ENCODE measurements at places on chromosomes 16 and 17.

GRCh38 chr17:76076765-76077583, 2.0 kb upstream of the ZACN start:
- peak; percentile 66 for DNase-seq

- DNase-seq = no peak
These were observed 27.6 kb upstream of the C1QTNF8 start for GRCh38 chr16:1123525-1124230.

DNA sequence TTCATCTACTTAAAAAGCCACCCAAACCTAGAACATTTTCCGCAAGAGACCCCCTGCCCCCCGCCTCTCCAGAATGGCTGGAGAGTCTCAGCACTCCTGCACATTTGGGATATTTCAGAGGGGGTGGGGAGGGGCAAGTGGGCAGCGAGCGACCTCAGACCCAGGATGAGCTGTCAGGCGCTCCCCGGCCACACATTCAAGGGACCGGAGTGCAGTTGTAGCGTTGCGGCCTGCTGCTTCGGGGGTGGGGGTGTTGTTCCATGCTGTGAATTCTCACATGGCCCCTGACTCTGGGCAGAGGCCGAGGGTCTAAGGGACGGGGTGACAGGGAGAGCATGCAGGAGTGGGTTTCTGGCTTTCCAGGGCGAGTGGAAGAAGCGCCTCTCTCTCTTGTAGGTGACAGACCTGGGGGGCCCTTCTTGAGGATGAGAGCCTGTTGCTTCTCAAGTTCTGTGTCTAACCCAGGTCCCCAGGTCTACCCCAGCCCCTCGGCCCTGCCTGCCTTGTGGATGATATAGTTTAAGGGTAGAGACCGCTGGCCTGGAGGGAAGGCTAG, 231.2 kb downstream of the SEC14L1 start:
- DNase-seq = no peak

- DNase-seq = no peak
These were observed 24.9 kb downstream of the CDRT15 start for GRCh38 chr17:14211801-14212200.

- no peak for DNase-seq
These were observed 19.6 kb downstream of the PIK3R6 start for GRCh38 chr17:8847891-8848290.

DNA sequence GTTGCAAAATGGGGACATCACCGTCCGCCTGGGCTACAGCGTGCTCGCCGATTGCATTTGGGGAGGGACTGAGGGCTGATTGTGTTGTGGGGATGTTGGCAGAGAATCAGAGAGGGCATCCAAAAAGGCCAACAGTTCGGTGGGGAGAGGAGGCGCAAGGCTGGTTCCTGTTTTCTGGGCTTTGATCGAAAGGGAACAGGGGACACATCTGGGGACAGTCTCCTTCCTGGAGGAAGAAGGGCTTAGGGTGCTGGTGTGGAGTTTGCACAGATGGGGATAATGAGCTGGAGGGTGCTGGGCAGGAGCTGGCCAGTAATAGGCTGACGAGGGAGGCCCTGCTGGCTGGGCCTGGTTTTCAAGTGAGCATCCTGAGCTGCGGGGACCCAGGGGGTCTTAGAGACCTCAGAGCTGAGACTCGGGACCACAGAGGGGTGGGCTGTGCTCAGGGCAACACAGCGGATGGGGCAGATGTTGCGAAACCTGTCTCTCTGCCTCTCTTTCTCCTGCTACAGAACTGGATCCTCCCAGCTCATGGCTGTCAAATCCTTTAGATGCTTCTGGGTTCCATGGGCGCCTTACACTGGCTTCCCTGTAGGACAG, 288.7 kb downstream of the SEC14L1 start:
- no peak for DNase-seq

- DNase-seq = no peak
These were observed 19.2 kb upstream of the USP22 start for GRCh38 chr17:21061971-21062526.

DNA sequence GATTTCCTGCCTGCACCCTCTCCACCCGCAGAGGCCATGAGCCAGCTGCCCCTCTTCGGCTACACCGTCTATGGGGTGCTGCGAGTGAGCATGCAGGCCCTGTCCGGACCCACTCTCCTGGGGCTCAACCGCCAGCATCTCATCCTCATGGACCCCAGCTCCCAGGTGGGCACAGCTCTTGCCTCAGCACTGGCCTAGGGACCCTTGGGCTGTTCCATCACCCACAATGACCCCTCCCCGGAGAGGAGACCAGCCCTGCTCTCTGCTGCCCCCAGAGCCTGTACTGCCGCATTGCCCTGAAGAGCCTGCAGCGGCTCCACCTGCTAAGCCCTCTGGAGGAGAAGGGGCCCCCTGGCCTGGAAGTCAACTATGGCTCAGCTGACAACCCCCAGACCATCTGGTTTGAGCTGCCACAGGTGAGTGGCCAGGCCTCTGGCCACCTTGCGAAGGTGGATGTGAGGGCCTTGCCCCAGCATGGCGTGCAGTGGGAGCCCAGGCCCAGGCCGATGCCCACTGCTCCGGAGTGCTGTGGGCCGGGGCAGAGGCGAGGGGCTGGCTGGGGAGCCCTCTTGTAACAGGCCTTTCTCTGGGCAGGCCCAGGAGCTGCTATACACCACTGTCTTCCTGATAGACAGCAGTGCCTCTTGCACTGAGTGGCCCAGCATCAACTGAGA, 7.3 kb upstream of the SMIM5 start:
- peak; percentile 50 for DNase-seq

GRCh38 chr16:85061566-85061965, 34.0 kb downstream of the KIAA0513 start:
- no peak for DNase-seq

DNA sequence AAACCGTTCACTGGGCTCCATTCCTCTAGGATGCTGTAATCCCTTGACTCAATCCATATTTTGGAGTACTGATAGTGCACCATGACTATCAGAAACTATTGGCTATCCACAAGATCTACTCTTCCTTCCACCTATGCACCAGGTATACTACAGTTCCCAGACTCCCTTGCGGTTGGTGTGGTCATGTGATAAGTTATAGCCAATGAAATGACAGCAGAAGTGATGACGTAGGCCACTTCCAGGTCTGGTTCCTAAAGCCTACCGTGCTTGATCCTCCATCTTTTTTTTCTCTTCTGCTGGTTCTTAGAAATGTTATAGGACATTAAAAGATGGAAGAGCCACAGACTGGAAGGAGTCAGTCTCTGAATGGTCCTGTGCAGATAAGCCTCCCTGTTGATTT, 278.8 kb upstream of the C16orf82 start:
- DNase-seq = no peak

GRCh38 chr17:45298546-45299285, 18.1 kb downstream of the MAP3K14 start:
- DNase-seq = no peak

GRCh38 chr16:30551781-30552180, 6.4 kb downstream of the ZNF764 start:
- peak; percentile 72 for DNase-seq

- peak; percentile 79 for DNase-seq
These were observed 33.4 kb downstream of the CDK5R1 start for GRCh38 chr17:32520104-32520701.

DNA sequence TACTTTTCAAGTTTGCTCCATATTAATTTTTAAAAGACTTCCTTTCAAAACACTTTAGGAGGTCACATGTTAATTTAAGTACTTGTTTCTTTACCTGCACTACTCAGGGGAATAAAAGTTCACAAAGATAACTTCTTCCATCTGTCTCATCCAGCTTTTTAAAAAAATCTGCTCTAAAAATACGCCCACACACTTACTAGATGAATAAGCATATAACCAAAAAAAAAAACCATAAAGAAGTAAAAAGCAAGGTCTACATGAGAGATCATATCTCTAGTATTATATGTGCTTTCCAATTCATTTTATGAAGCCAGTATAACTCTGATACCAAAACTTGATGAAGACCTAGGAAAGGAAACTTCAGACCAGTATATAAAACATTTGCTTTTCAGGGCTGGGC, 17.2 kb downstream of the SKAP1 start:
- DNase-seq = no peak

DNA sequence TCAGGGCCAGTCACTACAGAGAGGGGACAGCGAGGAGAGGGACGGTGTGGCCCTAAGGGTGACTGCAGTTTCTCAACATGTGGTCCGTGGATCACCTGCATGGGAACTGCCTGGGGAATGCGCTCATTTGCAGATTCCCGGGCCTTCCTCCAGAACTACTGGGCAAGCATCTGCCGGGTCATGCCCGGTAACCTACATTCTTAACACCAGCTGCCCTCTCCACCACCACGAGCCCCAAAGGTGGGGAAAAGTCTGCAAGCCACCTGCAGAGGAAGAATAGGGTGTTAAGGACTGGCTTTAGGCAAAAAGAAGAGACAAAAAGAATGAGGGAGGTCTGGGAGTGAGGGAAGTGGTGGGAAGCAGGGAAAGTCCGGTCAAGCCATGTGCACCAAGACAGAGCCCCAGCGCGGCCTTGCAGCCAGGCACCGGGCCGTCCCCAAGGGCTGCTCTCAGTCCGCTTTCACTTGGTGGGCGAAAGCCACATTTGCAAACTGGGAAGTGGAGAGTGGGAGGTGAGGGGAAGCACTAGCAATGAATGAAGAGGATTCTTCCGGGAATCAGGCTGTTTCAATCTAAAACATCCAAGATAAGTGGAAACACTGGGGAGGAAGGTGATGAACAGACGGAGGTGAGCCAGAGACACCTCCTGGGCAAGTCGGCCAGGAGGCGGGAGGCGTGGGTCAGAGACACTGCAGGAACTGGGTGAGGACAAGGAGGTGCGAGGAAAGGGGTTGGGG, 70.3 kb downstream of the N4BP1 start:
- DNase-seq = no peak

- DNase-seq = no peak
These were observed 57.2 kb downstream of the ERCC4 start for GRCh38 chr16:13977177-13977576.

DNA sequence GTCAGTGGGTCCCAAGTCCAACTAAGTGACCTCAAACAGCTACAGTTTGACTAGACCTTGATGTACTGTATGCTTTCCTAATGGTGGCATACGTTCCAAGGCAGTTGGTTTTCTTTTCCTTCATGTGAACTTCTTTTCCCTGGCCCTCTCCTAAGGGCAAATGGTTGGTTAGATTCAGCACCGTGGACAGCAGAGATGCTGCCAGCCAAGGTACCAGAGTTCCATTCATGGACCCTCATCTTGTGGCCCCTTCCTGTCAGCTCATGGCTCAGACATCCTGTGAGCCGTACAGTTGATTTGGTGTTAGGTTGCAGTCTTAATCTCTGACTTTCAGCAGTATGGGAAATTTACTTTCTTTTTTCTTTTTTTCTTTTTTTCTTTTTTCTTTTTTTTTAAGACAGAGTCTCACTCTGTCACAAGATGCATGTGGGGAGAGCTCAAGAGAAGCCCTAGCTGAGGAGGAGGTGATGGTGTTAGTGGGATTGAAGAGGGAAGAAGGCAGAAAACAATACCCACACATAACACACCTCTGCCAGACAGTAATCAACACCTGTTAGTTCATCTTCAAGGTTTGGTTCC, 122.4 kb downstream of the USP31 start:
- DNase-seq = no peak

- no peak for DNase-seq
These were observed 171.7 kb downstream of the ABCC12 start for GRCh38 chr16:47983999-47984580.

DNA sequence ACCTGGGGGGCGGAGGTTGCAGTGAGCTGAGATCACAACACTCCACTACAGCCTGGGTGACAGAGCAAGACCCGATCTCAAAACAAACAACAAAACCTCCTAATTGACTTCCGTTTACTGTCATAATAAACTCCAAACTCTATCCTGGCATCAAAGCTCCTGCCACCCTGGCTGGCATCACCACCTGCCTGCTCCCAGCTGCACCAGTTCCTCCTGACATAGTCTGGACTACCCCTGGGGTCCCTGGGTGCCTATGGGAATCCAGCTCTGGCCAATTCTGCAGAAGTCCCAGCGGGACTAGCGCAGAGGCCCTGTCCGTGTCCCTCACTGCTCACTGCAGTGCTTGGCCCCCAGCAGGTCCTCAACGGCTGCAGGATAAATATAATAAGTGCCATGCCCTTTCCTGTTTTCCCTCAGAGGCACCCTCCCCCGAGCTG, 723 bp downstream of the NTHL1 start:
- no peak for DNase-seq

- no peak for DNase-seq
These were observed 268.3 kb downstream of the ABCC12 start for GRCh38 chr16:47887496-47887895.

DNA sequence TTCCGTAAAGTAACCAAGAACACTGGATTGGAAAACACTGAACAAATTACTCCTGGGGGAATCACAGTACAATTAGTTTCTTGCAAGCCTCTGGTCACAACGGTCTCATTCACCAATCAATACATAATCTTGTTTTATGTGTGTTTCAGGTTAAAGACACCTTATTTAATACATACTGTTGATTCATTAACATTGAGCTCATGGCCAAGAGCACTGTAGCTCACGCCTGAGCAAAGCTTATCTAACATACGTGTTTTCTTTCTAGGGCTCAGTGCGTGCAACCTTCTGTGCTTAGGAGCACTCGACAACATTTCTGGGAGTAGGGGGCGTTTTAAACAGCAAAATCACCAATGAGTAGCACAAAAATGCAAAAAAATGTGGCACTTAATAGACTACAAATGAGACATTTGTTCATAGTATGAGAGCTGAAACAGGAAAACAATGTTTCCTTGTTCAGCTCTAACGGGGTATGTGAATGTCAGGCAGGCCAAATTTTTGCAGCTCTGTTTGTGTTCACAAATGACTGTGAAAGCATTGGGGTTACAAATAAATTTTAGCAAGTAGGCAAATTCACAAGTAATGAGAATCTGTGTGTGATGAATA, 206.2 kb downstream of the CNTNAP4 start:
- no peak for DNase-seq

DNA sequence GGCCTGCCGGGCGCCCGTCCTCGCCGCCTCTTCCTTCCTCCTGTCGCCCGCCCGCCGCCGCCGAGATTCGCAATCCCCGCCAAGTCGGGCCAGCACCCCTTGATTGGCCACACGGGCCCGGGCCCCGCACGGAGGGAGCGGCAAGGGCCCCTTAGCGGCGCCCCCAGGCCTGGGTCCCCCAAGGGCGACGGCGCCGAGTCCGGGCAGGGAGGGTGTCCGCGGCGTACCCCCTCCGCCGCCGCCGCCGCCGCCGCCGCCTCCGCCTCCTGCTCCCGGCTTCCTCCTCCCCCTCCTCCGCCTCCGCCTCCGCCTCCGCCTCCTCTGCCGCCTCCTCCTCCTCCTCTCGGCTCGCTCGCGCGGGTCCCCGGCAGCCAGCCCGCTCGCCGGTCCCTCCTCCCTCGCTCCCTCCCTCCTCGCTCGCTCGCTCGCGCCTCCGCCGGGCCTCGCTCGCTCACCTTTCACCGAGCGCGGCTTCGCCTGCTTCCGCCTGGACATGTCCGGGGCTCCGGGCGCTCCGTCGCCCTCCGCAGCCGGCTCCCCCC, 561 bp downstream of the ZNF423 start:
- DNase-seq = peak; percentile 86

DNA sequence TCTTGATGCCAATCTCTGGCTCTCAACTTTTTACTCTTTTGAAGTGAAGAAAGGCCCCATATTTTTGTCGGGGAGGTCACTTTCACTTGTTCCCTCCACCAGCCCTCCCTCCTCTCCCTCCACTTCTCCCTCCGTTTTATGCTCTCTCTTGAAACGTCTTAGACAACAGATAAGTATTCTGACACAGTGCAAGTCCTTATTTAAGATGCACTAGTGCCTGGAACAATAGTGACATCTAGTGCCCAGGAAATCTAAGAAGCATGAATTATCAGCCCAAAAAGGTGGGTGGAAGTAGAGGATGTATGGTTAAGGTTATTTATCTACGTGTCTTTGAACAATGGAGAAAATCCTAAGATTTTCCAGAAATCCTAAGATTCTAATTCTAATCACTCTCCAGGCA, 17.9 kb downstream of the PSME3IP1 start:
- no peak for DNase-seq

Measured in activated CD8-positive, alpha-beta memory T cell treated with anti-CD3 and anti-CD28 coated beads, Interleukin-2, amount 10 ng/mL, durations not matched to agents 7 days and 5 days (primary cell).